H1 (cell line): ENCODE measurements at places on chromosomes 5 and 9.
A peak's percentile ranks its signal among the peaks of the same experiment; 100 is the strongest.

GRCh38 chr5:151663617-151664293, 23.0 kb downstream of the SPARC start:
- DNase-seq = no peak

DNA sequence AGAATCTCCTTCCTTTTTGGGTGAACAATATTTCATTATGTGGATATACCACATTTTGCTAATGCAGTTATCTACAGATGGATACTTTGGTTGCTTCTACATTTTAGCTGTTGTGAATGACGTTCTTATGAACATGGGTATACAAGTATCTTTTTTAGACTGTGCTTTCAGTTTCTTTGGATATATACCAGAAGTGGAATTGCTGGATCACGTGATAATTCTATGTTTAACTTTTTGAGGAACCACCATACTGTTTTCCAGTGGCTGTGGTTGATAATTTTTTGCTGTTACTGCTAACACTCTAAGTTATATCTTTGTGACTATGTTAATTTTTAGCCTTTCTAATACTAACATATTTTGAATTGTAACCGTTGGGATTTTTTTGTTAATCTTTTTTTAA, 12.5 kb downstream of the WDR70 start:
- DNase-seq = no peak

GRCh38 chr9:79975621-79976256, 404.0 kb downstream of the TLE4 start:
- no peak for DNase-seq

- no peak for DNase-seq
Observed at GRCh38 chr9:98481676-98482075, 226.2 kb upstream of the TBC1D2 start.

DNA sequence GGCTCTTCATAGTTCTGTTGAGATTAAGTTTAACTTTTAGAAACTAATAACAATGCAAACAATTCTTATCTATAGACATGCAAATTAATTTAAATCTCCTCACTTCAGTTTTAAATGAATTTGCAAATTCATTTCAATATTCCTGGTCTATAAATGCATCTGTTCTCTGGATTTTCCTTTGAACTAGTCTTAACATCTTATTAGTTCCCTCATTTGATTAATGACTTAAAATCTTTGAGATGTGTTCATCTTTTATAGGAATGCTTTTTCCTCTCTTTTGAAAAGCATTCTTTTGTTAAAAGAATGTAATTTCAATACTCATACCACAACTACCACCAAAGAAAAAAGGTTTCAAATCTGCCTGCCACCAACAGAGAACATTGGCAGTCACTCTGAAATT, 169.4 kb downstream of the RASEF start:
- no peak for DNase-seq

- DNase-seq = no peak
Observed at GRCh38 chr5:151224372-151224771, 480 bp upstream of the CCDC69 start.

DNA sequence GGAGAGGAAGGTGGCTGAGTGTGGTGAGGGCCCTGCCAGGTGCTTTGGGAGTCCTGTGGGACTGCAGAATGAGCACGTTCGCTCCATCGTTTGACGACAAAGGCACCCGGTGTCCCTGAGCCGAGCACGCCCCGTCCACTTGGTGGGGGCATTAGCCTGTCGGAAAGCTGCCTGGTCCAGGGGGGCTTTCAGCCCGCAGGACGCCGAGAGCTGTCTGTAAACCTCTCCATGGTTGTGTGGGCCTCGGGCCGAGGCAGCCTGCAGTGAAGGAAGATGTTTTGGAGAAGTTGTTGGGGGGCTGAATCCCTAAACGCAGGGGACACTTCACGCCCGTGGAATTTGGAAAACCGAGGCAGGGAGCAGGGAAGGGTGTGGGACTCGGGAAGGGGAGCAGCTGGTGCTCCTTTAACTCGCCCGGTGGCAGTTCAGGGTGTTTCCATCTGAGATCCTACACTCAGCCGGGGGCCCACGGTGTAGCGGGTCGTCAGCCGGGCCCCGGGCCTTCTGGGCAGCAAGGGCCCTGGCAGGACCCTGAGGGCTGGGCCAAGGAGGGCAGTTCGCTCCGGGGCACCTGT, 53.8 kb downstream of the MRPL36 start:
- DNase-seq = peak; percentile 33

DNA sequence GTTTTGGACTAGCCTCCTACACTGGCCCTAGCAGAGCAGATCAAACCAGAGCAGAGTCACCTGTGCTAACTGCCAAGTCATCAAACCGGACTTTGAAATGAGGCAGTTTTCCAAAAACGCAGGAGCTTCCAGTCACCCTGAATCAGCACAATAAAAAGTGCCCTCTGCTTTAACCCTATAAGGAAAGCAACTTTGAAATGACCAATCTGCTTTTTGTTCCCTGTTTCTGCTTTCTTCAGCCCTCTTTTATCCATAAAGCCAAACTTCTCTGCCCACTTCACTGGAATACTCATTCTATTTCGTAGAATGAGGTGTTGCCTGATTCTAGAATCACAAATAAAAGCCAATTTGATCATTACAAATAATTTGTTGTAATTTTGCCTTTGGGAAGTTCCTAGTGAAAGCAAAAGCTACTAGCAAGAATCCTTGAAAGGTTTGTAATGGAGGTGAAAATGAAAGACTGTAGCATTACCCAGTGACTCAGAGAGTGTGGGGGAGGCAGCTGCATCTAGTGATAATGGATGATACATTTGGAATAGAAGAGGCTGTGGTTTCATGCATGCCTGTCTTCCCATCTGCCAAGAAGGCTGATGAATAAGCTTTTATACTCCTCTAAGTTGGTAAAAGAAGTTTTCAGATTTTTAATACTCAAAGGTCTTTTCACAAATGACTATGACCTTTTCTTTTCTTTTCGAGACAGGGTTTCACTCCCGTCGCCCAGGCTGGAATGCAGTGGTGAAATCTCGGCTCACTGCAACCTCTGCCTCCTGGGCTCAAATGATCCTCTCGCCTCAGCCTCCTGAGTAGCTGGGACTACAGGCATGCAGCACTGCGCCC, 14.9 kb downstream of the SPAAR start:
- DNase-seq = no peak

GRCh38 chr9:89001917-89002540, 10.8 kb downstream of the S1PR3 start:
- DNase-seq = peak; percentile 2

DNA sequence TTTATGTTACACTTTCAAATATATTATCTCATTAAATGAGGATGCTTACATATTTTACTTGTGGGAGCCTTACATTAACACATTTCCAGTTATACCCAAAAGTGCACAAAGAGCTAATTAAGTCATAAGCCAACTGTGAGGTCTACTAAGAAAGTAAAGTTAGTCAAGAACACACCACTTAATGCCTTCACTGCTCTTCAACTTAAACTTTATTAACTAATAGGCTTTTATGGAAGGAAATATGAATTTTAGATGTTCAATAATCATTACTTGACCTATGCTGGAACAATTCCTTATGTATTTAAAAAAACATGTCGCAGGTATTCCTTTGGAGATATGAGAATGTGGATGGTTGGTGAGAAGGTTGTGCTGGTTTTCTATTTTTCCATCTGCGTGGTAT, 3.4 kb downstream of the ST8SIA4 start:
- DNase-seq = no peak

DNA sequence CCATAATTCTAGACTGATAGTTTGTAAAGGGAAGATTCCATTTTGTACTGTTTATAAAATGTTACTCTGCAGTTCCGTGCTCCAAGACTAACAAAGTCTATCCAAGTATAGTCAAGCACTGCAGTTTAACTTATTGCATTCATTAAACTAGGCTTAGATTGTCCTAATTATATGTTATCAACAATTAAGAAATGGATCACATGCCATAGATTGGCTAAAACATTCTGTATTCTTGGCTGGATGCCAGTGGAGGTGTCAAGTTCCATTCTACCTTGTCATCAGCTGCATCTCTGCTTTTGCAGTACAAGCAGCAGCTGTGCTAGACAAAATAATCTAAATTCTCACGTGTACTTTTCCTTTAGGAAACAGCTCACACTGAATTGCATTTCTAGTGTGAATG, 69.4 kb upstream of the MEF2C start:
- no peak for DNase-seq

DNA sequence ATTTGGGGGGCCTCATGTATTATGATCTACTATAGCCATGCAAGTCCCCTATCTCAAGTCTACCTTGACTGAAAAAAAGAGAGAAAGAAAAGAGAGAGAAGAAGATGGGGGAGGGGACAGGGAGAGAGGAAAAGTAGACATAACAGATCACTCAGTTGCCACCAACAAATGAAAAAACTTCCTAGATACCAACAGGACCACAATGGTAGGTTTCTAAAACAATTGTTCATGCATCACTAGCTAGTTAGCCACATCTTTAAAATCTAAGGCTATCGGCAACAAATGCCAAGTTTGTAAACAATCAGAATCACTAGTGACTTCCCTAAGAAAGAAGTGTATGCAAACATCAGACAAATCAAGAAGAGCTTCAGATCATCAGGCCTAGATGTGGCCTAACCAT, 328.2 kb downstream of the BNC2 start:
- no peak for DNase-seq
